Activated CD4-positive, alpha-beta T cell treated with anti-CD3 and anti-CD28 coated beads for 36 hours (primary cell): ENCODE measurements at places on chromosomes 5 and 9.
A peak's percentile ranks its signal among the peaks of the same experiment; 100 is the strongest.

GRCh38 chr9:109926421-109926869, 146.4 kb downstream of the PALM2AKAP2 start:
- no peak for DNase-seq

DNA sequence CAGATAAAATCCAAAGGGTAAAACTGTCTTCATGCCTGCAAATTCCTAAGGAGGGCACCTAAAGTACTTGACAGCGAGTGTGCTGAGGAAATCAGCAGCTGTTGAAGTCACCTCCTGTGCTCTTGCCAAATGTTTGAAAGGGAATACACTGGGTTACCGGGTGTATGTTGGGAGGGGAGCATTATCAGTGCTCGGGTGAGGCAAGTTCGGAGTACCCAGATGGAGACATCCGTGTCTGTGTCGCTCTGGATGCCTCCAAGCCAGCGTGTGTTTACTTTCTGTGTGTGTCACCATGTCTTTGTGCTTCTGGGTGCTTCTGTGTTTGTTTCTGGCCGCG, 727 bp upstream of the ADRB2 start:
- no peak for DNase-seq

DNA sequence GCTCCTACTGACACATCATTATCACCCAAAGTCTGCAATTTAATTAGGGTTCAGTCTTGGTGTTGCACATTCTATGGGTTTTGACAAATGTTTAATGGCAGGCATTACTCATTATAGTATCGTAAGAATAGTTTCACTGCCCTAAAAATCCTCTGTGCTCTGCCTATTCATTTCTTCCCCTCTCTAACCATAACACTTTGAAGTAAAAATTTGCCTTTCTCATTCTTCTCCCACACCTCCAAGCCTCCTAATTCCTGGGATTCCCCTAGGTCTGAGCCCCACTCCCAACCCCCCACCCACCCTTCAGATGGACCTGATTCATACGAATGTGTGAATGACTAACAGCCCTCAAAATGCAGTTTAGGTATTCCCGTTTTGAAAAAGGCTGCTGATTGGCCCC, 18.4 kb downstream of the ENC1 start:
- DNase-seq: peak; percentile 59

- DNase-seq: no peak
These were observed 20.8 kb downstream of the ENHO start for GRCh38 chr9:34501889-34502425.

DNA sequence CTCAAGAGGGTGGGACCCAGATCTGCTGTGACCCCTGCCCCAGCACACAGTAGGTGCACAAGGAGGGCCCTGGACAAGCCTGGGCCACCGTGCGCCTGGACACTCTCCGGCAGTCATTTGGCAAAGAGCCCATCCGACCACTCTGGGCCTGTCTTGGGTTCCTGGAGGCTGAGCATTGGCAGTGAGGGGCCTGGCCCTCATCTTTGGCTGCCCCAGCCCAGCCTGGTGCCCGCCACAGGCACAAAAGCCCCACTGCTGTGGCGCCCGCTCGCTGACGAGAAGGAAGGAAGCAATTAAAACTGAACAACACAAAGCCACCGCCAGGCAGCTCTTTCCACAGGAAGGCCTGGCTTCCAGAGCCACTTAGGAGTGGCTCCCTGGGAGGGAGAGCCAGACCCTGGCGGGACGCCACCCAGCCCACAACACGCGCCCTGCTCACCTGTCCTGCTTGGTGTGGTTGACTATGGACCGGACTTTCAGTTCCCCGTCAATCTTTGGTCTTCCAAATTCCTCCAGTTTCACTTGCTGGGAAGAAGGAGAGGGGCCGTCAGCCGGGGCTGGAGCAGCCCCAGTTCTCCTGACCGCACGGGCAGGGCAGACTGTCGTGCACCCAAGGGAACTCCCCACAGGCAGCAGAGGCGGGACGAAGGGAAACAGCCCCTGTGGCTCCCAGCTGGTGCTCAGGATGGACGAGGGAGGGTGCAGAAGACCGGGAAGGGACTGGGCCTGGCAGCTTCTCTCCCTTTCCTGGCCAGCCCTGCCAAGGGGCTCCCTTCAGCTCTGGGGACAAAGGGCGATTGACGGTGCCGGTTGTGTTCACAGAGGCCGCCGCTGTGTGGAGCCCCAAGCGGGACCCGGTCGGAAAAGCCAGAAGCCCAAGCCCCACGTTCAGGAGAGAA, 50.9 kb upstream of the SARDH start:
- DNase-seq: no peak

- DNase-seq: peak; percentile 71
These were observed at the start of gene MSANTD3 for GRCh38 chr9:100426530-100427365. TSS of gene MSANTD3 (plus strand) at chr9:100427143. CDS start at chr9:100441939, 14,796 bp downstream.

GRCh38 chr9:37727013-37727412, 26.6 kb upstream of the TRMT10B start:
- DNase-seq: no peak

- DNase-seq: peak; percentile 22
These were observed 100.3 kb downstream of the FBXW11 start for GRCh38 chr5:171906066-171906570.

DNA sequence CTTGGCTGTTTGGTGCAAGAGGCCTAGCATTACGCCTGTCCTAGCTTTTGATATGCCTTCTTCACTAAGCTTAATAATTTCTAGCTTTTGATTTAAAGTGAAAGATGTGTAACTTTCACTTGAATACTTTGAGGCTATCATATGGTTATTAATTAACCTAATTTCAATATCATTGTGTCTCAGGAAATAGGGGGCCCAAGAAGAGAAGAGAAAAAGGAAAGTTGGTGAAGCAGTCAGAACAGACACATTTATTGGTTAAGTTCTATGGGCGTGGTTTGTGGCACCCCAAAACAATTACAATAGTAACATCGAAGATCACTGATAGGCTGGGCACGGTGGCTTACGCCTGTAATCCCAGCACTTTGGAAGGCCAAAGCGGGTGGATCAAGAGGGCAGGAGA, 40.9 kb upstream of the F2RL2 start:
- no peak for DNase-seq

DNA sequence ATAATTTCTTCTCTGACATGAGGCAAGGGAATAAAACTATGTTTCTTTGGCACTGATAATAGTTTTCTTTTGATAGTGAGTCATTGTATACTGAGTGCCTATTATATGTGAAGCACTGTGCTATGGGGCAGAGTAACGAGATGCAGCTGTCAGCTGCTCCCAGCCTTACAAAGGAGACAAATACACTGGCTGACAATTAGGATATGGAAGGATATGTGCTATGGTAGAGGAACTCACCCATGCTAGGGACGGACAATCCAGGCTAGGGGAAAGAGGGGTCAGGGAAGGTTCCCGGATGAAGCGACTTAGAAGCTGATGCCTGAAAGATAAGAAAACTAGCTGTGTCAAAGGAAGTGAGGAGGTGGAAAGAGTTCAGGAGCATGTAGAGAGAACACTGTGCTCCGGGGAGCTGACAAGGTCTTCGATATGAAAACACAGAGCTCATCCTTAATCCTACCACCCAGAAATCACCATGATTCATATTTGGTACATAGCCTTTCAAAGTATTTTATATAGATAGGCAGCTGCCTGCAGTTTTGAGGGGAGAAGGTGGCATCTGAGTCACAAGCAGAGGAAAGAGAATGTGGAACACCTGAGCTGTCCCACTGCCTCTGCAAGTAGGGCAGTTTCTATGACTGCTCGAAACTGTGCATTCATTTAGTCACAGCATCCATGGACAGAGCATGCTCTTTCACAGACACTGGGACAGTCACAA, 12.1 kb downstream of the BSPRY start:
- DNase-seq: peak; percentile 65

DNA sequence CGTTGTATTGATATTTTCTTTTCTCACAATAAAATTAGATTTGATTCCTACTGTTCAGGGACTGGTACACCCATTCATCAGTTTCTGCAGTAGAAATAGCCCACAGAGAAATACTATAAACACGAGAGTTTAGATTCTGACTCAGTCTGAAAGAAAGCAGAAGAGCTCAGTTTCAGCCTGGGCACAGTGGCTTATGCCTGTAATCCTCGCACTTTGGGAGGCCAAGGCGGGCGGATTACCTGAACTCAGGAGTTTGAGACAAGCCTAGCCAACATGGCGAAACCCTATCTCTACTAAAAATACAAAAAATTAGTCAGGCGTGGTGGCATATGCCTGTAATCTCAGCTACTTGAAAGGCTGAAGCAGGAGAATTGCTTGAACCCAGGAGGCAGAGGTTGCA, 8.6 kb downstream of the ITK start:
- DNase-seq: peak; percentile 71
